NCI-H1092 (cell line): ENCODE measurements at places on chromosomes 1 and 21.

- no peak for DNase-seq
These were observed 174.0 kb downstream of the CRB1 start for GRCh38 chr1:197441999-197442414.

GRCh38 chr1:203114202-203114601, 13.3 kb upstream of the ADORA1 start:
- no peak for DNase-seq

DNA sequence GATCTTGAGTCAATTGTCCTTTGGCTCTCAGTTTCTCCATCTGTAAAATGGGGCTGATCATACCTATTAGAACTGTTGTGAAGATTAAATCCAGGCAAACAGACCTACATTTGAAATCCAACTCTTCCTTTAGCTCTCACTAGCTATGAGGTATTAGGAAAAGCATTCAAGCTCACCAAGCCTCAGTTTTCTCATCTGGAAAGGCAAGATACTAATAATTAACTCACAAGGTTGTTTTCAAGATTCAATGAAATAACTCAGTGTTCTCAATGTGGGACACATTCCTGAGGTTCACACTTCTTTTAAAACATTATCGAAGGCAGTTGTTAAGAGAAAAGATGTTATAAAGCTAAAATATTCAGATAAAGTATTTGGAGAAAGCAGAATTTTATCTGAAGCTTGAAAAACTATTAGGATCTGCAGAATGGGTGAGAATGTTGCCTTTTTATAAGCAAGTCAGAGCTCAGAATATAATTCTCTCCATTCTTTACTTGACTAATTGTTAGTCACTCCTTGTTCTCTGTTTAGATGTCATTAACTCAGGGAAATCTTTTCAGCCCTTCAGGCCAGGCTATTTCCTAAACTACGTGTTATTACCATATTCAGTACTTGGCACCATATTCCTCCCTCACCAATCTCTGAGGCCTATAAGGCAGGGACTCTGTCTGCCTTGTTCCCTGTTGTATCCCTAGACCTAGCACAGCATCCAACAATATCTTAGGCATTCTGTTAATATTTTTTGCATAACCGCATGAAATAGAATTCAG, 72.0 kb upstream of the VAV3 start:
- DNase-seq: no peak

GRCh38 chr1:13228343-13228781, 2.4 kb upstream of the PRAMEF18 start:
- DNase-seq: no peak

- peak; percentile 50 for DNase-seq
These were observed 24.2 kb upstream of the SYDE2 start for GRCh38 chr1:85224734-85225623.

DNA sequence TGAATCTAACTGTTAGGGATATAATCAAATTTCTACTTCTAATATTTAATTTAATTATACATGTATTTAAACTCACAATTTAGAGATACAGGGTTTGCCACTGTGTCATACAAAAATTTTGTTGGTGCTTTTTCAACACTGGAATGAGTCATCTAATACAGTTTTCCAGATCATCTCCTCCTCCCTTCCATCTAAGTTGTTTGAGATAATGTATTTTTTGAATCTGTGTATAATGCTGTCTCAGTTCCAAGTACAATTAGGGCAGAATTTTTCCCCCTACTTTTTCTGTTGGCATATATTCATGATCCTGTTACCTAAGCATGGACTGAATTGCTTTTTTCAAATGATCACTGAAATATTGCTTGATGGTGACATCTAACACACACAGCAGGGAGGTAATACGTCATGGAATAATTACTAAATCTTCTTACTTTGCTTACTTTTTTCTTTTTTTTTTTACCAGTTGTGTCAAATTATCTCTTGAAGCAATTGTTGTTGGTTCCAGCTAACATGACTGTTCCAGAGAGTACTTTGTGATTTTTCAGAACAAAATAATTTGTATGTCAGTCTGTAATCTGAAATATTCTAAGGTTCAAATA, 146.0 kb downstream of the MAGI3 start:
- DNase-seq: no peak

GRCh38 chr1:175270361-175270760, 77.8 kb upstream of the KIAA0040 start:
- no peak for DNase-seq

DNA sequence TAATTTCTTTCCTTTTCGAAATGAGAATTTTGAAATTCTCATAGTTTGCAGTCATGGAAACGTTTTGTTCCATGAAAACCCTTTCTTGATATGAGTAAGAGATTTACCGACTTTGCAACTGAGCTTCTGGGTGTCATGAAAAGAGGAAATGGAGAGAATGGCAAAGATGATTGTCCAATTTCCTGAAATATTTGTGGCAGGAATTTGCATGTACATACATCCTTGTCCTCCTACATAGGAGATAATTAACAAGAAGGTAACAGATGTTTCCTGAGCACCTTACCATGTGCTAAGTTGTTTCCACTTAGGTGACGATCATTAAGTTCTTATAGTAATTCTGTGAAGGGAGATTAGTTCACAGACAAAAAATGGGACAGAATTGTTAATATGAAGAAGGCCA, 170.7 kb downstream of the NEGR1 start:
- no peak for DNase-seq

DNA sequence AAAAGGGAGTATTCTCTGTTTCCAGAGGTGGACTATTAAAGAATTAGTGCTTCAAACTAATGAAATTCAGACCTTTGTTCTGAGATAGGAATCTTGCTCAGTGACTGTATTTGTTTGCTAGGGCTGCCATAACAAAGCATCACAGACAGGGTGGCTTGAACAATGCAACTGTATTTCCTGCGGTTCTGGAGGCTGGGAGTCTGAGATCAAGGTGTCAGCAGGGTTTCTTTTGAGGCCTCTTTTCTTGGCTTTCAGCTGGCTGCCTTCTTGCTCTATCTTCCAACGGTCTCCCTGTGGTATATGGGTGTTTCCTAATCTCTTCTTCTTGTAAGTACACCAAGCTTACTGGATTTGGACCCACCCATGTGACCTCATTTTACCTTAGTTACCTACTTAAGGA, 264.6 kb upstream of the PROX1 start:
- no peak for DNase-seq

DNA sequence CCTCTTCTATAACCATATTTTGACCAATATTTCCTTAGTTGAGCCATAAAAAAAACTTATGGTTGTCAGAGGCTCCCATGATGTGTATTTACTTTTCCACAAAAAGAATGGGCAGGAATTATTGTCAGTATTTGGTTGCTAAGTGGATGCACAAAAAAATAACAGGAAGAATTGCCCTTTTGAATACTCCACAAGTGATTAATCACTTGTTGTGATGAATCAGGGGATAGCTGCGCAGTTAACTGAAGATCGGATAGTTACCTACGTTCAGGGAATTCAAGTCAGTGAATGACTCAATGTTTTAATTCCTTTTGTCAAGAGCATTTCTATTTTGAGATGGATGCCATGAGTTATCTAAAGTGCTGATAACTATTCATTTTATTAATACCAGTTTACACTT, 785.2 kb upstream of the B3GALT2 start:
- no peak for DNase-seq

GRCh38 chr1:7264101-7264500, 478.8 kb downstream of the CAMTA1 start:
- DNase-seq: no peak

DNA sequence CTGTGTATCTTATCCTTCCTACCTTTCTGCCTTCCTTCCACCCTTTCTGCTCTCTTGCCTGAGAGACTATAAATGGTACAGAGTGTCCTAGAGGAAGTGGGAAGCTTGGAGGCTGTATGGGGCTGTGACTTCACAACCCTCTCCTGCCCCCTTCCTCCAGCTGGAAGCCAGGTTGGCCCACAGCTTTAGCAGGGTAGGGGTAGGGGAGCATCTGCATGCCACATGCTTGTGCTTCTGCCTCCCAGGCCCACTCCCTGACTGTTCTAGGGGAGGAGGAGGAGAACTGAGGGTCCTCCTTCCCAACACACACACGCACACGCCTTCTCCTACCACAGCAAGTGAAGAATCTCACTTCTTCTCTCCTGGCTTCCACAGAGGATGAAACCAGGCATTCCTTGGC, 3.9 kb upstream of the SLC27A3 start:
- no peak for DNase-seq

DNA sequence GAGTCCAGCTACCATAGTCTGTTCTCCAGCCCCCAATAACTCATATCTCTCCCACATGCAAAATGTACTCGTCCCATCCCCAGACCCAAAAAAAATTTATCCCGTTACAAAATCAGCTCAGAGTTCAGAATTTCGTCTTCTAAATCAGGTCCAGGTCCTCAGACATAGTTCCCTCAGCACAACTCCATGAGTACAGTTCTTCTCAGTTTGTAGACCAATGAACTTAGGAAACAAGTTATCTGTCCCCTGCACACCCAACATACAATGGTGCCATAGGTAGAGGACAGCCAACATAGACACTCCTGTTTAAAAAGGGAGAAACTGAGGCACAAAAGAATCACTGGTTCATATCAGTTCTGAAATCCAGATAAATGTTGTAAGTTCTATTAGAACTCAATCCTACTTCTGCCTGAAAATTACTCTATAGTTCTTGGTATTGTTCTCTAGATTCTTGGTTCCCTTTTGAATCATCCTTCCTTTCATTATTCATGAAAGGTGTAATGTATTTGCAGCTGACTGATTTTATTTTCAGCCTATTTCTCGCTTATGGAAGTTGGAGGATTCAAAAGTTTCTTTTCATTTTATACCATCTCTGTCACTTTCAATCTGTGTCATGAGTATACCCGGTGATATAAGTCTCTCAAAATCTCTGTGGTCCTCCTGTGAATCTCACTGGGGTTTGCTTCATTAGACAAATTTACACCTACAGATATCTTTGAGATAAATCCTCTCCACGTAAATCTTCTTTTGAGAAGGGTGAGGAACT, 75.8 kb upstream of the TSPAN2 start:
- no peak for DNase-seq

DNA sequence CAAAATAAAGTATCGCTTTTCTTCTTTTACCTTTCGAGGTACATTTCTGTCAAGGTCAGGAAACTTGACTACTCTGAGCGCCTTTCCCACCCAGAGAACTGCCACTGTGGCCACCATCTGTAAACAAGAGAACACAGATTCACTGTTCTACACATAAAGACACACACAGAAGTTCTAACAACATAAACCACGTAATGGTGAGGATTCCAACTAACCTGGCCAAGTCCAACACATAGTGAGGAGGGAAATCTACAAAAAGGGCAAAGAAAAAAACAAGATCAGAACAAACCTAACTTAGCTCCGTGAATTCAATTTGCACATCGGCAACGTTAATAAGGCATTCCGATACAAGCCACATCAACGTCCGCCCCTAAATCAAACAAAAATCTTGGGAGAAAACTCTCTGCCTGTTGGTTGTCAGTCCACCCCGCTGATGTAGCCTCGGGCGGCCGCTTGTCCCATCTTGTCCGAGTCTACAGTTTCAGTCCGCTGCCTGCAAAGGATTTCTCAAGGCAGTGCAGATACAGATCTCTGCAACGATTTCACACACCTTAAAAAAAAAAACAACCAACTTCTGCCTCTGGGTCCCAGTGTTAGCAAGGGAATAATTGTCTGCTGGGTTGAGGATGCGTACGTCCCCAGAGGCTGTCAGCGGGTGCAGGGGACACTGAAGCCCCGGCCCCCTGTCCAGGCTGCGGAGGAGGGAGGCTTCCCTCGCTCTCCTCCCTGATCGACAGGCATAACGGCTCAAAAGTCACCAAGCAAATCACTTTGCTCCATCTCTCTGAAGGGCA, 1.0 kb downstream of the SLC35D1 start:
- DNase-seq: no peak

- no peak for DNase-seq
These were observed 287.2 kb downstream of the LMO4 start for GRCh38 chr1:87615901-87616300.

- DNase-seq: no peak
These were observed 12.1 kb downstream of the GON4L start for GRCh38 chr1:155844860-155845421.

DNA sequence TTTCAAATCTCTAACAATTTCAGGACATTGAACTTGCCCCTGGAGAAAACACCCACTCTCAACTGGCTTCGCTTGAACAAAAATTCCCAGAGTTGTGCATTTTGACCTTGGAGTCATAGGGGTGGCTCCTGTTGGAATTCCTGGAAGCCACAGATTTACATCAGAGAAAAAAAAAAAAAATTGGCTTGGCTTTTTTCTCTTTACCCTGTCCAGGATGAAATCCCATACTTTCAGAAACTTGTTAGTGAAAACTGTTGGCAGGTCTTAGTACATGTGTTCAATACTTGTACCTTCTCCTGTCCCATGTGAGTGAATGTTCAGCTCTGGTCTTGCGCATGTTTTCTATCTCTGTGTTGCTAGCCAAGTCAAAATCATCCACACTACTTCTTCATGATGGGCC, 228.8 kb downstream of the TGFB2 start:
- DNase-seq: no peak
